ENCODE measurements at places on chromosomes 16 and 17.

DNA sequence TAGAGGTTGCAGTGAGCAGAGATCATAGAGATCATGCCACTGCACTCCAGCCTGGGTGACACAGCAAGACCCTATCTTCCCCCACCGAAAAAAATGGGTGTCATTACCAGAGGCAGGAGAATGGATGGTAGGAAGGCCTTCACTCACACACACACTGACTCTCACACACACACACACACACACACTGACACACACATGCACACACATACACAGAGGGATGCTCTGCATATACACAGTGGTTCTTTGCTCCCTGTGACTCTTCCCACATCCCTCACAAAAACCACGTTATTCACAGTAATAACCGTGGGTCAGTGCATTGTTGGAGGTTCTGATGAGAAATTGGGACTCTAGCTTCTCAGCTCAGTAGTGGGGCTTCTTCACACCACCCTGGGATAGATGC is 300.2 kb upstream of the N4BP1 start:
- DNase-seq = no peak

- no peak for DNase-seq
These were observed 32.3 kb downstream of the DDX19A start for GRCh38 chr16:70378869-70379493.

DNA sequence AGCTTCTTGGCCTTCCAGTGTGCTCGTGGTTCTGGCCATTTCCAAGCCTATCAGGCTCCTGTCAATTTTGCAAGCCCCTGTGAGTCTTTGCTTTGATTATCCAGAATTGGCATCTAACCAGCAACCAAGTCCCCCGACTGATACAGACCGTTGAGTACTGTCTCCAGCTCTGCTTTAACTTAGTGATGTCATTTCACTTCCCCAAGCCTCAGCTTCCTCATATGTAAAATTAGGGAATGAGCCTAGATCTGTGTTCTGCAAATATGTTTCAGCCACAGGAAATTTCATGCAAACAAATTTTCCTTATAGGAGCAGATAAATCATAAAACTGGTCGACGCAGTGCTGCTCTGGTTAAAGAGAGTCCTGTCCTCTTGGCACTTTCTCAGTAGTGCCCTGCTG is 60.1 kb upstream of the WSB1 start:
- no peak for DNase-seq

DNA sequence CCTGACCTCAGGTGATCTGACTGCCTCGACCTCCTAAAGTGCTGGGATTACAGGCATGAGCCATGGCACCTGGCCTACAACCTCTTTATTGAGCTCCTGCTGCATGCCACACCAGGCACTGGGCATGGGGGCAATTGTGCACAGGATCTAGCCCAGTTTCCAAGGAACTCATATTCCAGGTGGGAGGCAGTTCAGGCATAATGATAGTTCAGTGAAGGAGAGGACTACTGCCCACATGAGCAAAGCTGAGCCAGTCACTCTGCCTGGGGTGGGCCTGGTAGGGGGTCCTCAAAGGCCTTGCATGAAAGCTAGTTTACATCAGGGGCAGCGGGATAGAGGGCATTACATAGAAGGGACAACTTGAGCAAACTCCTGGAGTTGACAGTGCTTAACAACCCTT is 2.6 kb upstream of the HCRT start:
- no peak for DNase-seq

GRCh38 chr17:53137869-53138268 is 684.9 kb upstream of the KIF2B start:
- no peak for DNase-seq

GRCh38 chr17:38439436-38439835 is 11.2 kb downstream of the ARHGAP23 start:
- DNase-seq = no peak

GRCh38 chr17:2190014-2190413 is 113.6 kb downstream of the SMG6 start:
- no peak for DNase-seq

GRCh38 chr16:72264771-72265170 is 92.8 kb upstream of the PMFBP1 start:
- no peak for DNase-seq

DNA sequence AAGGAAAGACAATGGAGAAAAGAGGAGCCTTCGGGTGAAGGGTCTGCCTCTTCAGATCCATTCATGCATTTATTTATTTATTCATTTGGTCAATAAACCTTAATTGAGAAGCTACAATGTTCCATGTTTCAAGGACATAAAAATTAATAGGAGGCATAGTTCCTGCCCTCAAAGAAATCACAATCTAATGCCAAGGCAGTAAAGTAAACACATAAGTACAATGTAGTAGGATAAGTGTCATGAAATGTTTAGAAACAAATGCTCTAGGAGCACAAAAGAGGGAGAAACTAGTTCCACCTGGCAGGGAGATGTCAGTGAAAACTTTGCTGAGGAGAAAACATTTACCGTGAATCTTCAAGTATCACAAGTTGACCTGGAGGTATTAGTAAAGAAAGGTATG is 103.5 kb upstream of the NOG start:
- no peak for DNase-seq

DNA sequence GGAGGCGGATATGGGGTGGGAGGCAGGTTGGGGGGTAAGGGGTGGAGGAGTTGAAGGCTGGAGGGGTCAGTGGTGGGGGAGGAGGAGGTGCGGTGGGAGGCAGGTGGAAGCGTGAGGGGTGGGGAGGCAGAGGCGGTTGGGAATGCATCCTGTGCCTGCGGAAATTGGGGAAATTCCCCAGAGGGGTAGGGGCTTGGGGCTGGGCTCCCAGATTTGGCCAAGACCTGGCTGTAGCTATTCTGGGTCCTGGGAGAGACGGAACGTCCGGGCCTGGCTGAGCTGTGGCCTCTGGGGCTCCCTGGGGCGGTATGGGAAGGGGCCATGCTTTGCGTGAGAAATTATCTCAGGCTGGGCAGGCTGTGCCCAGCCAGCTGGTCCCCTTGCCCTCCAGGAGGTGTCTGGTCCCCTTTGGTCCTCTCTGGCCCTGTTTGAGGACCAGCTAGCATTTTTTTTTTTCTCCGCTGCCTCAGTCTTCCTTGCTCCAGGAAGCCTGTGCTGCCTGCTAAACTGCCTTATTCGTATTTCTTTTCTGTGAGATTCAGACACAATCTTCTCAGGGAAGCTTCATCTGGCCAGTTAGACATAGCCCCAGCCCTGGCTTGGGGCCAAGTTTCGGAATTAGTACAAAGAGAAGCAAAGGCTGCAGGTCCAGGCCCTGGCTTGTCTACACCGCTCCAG is 7.3 kb upstream of the TRPV2 start:
- DNase-seq = no peak

- DNase-seq = no peak
These were observed 12.3 kb downstream of the HSD11B2 start for GRCh38 chr16:67443265-67443664.

DNA sequence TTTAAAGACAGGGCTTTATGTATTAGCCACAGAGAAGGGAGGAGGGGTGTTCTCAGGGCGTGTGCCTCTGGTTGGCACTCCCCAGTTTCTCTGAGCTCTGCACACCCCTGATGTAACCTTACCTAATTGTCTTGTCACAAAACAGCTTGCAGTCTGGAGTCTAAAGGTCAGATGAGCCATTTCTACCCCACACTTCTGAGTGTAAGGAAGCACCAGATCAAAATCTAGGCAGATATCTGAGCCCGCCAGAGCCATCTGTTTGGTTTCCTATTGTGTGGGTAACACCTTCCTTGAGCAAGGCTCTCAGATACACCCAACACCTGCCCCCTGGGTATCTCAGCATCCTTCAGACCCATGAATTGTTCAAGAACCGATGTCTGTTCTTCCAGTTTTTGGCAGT is 15.5 kb downstream of the CDH1 start:
- peak; percentile 32 for DNase-seq

DNA sequence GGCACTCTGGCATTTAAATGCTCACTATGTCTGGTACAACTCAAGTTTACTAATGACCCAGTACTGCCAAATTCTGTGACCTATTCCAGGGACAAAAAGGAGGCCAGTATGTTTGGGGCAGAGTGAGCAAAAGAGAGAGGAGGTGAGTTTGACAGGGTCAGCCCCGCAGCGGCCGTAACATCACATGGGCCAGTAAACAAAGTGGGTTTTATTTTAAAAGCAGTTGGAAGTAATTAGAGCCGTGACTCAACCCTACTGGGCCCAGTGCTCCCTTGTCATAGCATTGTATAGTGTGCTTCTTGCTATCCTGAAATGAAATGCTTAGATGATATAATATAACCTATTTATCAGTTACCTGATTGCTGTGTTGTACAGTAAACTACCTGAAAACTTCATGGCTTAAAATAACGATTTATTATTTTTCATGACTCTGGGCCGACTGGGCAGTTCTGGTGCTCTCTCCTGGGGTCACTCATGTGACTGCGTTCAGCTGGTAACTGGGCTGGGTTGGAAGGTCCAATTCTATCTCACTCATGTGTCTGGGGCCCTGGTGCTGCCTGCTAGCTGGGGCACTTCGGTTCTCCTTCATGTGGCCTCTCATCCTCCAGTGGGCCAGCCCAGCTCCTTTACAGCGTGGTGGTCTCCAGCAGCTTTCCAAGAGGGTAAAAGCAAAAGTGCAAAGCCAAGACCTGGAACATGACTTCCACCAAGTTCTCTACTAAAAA is 27.4 kb downstream of the IQCK start:
- no peak for DNase-seq

GRCh38 chr16:676913-677312 is 1.4 kb downstream of the RHBDL1 start:
- no peak for DNase-seq

- DNase-seq = no peak
These were observed 44.2 kb downstream of the N4BP1 start for GRCh38 chr16:48565752-48566151.

GRCh38 chr16:89569506-89570341 is 5.8 kb upstream of the CPNE7 start:
- no peak for DNase-seq
